HTR-8/SVneo (cell line): ENCODE measurements at places on chromosomes 16 and 17.
A peak's percentile ranks its signal among the peaks of the same experiment; 100 is the strongest.

- no peak for DNase-seq
Observed at GRCh38 chr16:65038100-65038499, 83.8 kb downstream of the CDH11 start.

GRCh38 chr17:64326420-64327054 is 63.5 kb upstream of the TEX2 start:
- no peak for DNase-seq

DNA sequence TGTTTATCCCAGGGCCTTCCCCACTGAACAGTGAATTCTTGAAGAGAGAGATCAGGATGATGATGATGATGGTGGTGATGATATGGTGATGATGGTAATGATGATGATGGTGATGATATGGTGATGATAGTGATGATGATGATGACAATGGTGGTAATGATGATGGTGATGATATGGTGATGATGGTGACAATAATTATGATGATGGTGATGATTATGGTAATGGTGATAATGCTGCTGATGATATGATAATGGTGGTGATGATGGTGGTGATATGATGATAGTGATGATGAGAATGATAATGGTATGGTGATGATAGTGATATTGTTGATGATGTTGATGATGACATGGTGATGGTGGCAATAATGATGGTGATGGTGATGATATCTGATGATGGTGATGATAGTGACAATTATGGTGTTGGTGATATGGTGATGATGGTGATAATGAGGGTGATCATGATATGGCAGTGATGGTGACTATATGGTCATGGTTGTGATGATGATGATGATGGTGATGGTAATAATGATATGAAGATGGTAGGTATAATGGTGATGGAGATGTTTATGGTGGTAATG is 99.9 kb downstream of the HAPSTR1 start:
- no peak for DNase-seq

GRCh38 chr16:57235128-57236021 is 9.7 kb upstream of the ARL2BP start:
- peak; percentile 25 for DNase-seq

DNA sequence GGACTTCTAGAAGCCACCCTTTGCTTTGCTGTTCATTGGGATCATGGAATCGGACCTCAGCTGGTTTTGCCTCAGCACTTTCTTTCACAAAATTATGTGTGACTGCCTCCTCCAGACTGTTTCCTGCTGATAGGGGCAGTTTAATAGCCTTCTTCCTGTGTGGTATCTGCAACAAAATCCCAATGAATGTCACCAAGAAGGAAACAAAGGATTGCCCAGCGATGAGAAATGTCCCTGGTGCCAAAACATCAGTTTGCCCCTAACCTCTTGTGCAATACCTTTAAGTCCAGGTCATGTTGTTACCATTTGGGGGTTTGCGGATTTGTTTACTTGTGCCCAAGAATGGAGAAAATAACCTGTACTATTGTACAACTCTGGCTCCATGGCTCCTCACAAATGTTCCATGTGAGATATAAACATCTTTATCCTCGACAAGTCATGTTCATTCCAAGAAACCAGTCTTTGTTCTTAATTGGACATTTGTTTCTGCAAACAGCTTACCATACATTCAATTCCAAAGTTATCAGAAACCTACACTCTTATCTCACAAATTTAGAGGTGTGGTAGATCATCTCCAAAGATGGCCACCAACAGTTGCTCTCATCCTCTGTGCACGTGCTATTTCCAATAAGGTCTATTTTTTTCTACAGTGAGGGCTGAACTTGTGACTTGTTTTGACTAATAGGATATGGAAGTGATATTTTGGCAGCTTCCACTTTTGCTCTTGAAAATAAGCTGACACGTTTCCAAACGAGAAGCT is 14.8 kb downstream of the TAC4 start:
- no peak for DNase-seq

DNA sequence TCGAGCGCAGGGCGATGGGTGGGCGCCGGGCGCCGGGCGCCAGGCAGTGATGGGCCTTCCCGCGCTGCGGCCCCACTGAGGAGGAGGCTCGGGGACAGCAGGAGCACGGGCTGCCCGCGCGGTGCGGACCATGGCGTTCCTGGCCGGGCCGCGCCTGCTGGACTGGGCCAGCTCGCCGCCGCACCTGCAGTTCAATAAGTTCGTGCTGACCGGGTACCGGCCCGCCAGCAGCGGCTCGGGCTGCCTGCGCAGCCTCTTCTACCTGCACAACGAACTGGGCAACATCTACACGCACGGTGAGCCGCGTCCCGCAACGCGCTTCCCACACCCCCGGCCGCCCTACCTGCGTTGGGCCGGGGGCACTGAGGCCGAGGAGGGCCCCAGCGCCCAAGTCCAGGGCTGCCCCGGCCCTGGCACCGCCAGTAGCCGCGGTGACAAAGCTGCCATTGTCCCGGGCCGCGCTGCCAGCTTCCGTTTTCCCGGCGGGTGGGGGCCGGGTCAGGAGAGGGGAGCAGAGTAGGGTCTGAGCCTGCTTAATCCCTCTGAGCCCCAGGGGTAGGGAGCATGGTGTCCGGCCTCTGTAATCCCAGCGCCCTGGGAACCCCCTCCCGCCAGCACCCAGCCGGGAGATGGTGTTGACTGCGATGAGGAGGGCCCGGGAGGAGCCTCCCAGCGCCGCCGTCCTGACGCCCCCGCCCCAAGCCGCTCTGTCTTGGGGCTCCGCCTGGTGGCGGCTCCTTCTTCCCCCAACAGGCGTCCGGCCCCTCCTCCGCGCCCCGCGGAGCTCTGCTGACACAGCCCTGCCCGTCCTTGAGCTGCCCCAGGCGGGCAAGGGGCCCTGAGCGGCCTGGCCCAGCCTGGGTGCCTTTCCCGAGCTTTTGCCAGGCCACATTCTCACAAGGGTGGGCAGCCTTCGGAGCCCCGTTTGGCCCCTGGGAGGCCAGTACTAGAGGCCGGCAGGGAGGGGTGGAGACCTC is 685 bp downstream of the PAQR4 start:
- peak; percentile 76 for DNase-seq

DNA sequence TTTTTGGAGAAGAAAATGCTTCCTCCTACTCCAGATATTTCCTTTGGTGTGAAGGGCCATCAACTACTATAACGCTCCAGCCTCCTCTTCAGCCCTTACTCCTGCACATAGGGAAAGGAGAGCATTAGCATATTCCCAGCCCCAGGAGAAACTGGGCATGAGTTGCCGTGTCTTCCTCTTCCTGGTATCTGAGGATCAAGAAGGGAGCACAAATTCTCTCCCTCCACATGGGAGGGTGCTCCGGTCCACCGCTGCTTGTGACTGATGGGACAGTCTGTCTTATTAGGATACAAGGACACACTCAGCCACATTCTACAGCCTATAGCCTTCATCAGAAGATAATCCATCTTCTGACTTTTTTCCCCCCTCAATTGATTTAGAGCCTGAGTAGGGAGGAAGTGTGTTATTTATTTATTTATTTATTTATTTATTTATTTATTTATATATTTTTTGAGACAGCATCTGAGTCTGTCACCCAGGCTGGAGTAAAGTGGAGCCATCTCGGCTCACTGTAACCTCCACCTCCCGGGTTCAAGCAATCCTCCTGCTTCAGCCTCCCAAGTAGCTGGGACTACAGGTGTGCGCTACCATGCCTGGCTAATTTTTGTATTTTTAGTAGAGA is 16.6 kb upstream of the CYB5B start:
- DNase-seq: no peak

GRCh38 chr17:81976332-81977210 is 858 bp upstream of the ASPSCR1 start:
- DNase-seq: no peak

DNA sequence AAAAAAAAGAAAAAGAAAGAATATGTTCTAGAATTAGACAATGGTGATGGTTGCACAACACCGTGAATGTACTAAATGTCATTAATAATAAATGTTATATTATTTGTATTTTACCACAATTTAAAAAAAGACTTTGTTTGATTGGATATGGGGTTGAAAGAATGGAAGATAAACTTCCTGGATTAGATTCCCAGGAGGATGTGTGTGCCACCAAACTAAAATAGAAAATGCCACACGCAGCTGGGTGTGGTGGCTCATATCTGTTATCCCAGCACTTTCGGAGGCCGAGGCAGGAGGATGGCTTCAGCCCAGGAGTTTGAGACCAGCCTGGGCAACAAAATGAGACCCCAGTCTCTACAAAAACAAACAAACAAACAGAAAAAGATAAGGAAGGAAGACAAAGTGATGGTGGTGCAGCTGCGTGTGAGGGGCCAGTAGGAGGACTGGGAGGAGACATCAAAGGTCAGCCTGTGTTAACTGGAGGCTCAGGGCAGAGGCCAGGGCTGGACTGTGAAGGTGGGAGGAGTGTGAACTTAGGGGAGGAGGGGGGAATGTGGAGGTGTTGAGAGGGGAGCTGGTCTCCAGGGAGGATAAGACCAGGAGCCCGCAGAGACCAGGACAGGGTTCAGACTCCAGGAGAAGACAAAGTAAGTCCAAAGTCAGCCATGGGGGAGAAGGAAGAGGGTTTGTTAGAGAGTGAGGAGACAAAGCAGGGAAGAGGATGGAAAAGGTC is 4.1 kb downstream of the PECAM1 start:
- no peak for DNase-seq

GRCh38 chr16:86044881-86045590 is 146.1 kb downstream of the IRF8 start:
- no peak for DNase-seq
